Right kidney (tissue), 9 donors: ENCODE measurements at places on chromosomes 1 and 21.

- no peak for DNase-seq
These were observed 5.2 kb upstream of the HSD3B2 start for GRCh38 chr1:119409731-119410130.

DNA sequence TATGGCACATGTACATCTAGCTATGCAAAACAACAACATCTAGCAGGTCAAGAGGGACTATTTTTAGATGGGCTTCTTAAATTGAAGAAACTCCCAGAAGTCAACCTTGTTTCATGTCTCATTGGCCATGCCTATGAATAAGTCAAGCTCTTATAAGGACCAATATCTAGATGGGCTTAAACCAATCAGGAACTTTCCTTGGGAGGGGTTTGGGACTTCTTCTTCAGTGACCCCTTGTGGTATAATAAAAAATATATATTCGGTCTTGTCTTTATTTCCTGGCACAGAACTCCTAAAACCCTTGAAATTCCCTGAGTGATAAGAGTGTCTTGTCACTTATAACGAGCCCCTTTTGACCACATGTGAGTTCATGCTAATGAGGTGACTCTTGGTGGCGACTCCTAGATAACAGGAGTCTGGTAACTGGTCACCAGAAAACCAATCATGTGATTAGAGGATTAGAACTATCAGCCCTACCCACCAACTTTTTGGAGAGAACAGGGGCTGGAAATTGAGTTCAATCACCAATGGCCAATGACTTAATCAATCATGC, 218.3 kb downstream of the HHIPL2 start:
- no peak for DNase-seq

DNA sequence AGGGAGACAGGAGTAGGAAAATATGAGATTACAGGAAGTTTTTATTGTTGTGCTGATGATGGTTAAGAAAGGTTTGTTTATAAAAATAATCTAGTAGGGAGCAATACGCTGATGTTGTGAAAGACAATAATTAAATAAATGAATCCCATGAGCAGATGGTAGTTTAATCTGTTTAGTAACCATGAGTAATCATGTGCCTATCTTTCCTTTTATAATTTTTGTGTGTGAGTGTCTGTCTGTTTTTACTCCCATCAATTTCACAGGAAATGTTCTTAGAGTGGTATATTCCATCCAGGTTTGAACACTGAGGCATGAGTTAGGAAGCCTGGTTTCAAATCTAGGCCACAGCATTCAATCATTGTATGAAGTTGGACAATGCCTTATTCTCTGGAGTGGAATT, 180.5 kb downstream of the OLFM3 start:
- DNase-seq, result no peak

- no peak for DNase-seq
These were observed 19.1 kb downstream of the RUNX3 start for GRCh38 chr1:24910751-24911650.

DNA sequence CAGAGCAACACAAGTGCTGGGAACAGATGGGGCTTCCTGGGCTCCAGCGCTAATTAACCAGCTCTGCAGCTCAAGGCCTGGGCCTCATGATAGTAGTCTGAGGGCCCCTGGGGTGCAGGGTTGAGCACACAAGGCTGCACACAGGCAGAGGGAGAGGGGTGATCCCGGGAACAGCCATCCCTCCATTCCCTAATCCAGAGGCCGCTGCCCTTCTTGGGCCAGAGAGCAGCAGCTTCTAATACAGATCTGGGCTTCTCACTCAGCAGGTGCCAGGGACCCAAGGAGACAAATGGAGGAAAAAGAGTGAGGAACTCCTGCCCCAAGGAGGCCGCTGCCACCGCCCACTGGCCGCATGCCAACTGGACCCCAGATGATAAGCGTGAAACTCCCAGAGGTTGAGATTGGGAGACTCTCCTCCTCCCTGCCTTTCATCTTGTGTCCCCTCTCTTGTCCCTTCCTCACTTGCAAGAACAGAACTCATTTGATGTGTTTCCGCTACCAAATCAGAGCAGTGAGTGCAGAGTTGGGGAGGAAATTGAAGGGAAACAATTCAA, 58.0 kb upstream of the IFNAR2 start:
- no peak for DNase-seq

DNA sequence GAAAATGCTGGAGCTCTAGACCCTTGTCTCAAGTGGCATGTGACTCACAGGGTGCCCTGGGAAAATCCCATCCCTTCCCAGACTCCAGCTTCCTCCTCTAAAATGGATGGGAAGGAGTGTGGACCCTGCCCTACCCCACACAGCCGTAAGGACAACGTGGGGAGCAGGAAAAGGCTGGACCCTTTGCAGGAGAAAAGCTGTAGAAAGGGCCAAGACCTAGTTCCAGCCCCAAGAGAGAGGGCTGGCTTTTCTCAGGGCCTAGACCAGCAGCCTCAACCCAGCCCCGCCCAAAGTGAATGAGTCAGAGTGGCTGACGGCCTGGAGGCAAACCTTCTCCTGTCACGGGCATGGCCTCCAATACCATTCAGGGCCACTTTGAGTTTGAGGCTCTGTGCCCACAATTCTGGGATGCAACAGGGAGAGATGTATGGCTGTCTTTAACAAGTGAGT, 1.1 kb downstream of the LAMB3 start:
- no peak for DNase-seq

- DNase-seq, result no peak
These were observed 524.1 kb upstream of the CAMK1G start for GRCh38 chr1:209059376-209059775.

GRCh38 chr1:172704001-172704400, 45.1 kb downstream of the FASLG start:
- DNase-seq, result no peak

- DNase-seq, result no peak
These were observed 198.1 kb downstream of the SLC35F3 start for GRCh38 chr1:234102583-234102982.

DNA sequence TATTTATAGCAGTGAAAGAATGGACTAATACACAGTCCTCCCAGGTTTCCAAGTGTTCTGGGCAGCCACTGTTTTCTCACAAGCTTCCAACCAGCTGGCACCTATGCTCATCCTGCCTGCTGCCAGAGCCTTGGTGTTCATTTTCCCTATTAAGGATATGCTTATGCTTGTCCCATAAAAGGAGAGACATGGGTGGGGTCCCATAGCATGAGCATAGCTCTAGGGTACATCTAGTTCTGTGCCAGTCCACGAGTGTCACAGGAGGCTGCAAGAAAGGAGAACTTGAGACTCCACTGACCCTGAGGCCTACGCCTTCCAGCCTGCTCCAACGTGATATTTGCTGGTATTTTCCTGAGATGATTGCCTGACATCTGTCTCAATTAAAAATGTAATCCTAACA, 192.4 kb upstream of the PTGFR start:
- DNase-seq, result no peak

- no peak for DNase-seq
These were observed 1.2 kb upstream of the DHCR24 start for GRCh38 chr1:54888080-54888733.

DNA sequence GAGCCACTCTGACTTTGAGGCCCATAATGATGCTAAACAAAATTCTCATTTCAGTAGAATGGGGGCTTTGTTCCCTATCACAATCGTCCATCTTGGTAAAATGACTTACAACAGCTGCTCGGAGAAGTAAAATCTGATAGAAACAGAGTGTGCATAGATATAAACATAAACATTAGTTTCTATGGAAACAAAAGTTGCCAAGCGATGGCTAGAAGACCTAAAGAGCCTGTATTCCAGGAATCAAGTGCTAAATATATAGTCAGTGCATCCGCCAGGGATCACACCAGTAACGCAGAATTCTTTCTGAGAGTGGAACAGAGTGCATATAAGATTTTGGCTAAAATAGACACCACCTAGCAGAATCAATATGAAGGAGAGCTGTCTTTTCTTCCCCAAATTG, 91.2 kb upstream of the KAZN start:
- DNase-seq, result no peak

GRCh38 chr1:149997585-149998262, 12.8 kb downstream of the OTUD7B start:
- no peak for DNase-seq

DNA sequence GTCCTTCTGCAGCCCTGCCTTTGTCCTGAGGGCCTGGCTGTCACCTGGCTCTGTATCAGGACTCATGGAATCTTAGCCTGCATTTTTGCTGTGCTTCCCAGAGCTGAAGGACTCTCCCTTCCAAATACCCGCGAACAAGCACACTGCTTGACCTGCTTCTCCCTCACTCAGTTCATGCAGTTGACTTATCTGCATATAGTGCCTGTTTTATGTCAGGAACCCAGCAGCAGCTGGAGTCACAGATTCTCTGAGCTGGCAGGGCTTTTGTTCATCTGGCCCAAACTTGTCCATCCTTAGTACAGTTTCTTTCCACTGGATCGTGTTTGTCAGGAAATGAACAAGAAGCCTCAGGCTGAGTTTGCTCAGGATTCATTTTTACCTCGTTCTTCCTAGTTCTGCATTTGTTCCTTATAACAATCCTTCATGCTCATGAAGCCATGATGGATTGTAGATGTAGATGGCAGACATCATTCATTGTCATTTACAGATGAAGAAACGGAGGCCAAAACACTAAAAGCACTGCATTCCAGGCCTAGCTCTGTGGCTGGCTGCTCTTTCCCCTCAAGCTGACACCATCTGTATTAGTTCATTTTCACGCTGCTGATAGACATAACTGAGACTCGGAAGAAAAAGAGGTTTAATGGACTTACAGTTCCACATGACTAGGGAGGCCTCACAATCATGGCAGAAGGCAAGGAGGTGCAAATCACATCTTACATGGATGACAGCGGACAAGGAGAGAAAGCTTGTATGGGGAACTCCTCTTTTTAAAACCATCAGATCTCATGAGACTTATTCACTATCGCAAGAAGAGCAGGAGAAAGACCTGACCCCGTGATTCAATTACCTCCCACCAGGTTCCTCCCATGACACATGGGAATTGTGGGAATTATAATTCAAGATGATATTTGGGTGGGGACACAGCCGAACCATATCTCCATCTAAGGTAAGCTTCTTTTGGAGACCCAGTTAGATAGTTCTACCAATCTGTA, 150.9 kb downstream of the HIVEP3 start:
- no peak for DNase-seq

- DNase-seq, result peak; percentile 75
These were observed at the start of gene RIPK4 for GRCh38 chr21:41766883-41767605. TSS of gene RIPK4 (minus strand) at chr21:41767052. CDS start at chr21:41767041, 11 bp downstream.

DNA sequence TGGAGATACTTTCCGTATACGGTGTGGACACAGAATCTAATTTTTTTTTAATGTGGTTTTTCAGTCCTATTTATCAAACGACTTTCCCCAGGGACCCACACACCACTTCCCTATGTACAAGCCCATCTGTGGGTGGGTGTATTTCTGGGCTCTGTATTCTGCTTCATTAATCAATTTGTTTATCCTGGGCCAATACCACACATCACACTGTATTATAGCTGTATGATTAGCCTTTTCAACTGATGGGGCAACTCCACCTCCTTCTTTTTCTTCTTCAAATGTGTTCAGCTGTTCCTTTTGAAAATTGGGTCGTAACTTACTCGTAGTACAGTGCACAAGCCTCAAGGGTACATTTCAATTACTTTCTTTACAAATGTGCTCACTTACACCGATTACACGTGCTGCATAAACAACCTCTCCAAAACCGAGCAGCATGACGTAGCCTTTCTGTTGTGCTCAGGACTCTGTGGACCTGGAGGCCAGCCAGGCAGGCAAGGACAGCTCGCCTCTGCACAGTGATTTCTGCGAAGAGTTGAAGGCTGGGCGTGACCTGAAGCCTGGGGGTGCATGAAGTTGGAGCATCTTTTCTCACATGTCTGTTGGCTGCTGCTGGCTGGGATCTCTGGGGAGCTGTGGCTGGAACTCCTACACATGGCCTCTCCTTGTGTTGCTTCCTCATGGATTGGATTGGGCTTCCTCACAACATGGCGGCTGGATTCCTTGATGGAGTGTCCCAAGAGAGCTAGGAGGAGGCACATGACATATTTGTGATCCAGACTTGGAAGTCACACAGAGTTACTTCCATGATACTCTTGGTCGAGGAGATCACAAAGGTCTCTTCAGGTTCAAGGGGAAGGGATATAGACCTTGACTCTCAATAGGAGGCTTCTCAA, 126.5 kb downstream of the CRYAA start:
- no peak for DNase-seq

DNA sequence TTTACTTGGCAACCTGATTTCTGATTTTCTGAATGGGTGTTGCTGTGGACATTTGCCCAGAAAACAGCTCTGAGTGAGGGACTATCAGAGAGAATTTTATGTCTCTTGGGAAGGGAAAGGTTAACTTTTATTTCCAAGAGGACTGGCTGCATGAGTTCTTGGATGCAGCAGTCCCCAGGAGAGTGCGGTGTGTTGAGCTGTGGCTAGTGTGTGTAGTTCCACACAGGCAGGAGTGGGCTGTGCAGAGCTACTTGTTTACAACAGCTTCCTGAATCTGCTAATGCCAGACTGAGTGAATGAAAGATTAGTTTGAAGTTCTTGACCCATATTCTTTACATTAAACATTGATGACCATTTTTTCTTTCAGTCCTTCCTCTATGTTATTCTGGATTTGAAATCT, 41.0 kb upstream of the APOBEC4 start:
- DNase-seq, result no peak

DNA sequence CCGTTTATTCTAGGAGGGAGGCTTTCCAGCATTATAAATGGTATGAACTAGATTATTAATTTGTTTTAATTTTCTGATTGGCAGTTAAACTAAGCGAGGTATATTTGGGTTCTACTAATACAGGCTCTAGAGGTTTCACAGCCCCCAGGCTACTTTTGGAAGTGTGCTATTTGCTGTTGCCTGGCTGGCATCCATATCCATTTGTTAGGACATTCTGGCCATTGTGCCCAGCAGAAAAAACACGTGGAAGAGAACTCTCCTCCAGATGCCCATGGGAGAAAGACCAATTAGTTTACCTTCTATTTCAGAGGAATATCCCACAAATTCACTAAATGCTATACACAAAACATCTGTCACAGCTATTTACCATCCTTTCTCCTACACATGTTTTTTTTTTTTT, 29.3 kb downstream of the MACO1 start:
- DNase-seq, result no peak

GRCh38 chr1:89686520-89686919, 53.6 kb downstream of the LRRC8C start:
- DNase-seq, result no peak

- no peak for DNase-seq
These were observed 248.6 kb downstream of the DNM3 start for GRCh38 chr1:172089768-172090510.

- no peak for DNase-seq
These were observed 40.2 kb downstream of the DPT start for GRCh38 chr1:168688644-168689326.

- no peak for DNase-seq
These were observed 71.1 kb downstream of the RABGAP1L start for GRCh38 chr1:174230399-174230798.

DNA sequence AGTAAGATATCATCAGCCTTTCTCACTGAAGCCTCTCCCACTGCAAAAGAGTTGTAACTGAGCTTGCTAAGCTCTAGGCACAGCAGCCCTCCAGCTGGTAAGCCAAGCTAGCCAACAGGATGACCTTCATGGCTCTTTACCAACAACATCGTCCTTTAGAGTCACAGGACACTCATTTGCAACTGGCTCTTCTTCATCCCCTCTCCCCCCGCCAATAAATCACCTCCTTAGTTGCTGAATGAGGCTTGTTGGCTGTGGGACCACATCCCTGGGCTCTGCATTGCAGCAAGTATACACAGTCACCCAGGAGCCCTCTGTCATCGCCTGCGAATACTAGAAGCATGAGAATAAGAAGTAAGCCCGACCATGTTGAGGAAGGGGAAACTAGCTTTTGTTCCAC, 16.0 kb upstream of the ZNF697 start:
- no peak for DNase-seq
